Psoas muscle (tissue), 8 donors: ENCODE measurements at places on chromosomes 4 and X. TPM values are rescaled to one million over a fixed set of nuclear protein-coding genes. Genes with fewer than 3 reads are reported as not detected.

PDE6B gene
- total RNA-seq: not detected

SLIT2 gene
- 4.9 TPM for total RNA-seq

FABP2 gene
- total RNA-seq: not detected

TEX11 gene
- not detected for total RNA-seq
